HT-29 (cell line): ENCODE measurements at places on chromosomes 5 and 9.

DNA sequence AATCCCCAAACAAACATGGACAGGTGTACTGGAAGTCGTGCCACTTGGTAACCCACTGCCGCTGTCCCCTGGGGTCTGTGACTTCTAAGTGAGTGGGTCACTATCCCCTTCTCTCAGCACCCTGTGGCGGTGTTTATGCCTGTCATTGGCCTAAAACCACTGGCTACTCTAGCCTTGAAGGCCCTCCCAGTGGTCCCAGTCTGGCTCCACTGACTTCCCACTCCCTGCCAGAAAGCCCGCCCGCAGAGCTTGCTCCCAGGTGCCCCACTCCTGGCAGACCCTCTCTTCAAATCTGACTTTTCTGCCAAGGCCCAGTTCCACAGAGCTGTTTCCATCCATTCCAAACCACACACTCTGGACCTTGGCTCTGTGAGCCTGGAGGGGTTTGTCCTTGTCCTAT, 274.5 kb downstream of the HSPA4 start:
- DNase-seq = no peak

DNA sequence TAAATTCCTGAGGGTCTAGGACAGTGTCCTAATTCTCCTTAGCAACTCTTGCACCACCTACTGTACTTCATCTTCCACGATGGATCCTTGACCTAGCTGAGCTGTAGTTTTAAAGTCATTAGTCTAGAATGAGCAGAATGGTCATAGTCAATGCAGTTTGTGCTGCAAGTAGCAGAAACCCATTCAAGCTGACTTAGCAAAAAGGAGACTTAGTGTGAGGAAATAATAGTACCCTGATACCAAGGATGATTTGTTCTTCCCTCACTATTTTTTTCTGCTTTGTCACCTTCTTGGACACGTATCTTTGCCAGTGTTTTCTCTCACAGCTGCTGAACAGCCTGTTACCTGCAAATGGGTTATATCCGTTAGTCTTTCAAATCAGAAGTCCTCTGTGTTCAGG, 5.3 kb downstream of the MFAP3 start:
- no peak for DNase-seq

- no peak for DNase-seq
These were observed 8.5 kb upstream of the ANKH start for GRCh38 chr5:14879937-14880589.

GRCh38 chr5:74865256-74865803, 857 bp downstream of the FAM169A start:
- DNase-seq = no peak

GRCh38 chr5:127293373-127293772, 2.8 kb downstream of the MEGF10 start:
- DNase-seq = no peak

DNA sequence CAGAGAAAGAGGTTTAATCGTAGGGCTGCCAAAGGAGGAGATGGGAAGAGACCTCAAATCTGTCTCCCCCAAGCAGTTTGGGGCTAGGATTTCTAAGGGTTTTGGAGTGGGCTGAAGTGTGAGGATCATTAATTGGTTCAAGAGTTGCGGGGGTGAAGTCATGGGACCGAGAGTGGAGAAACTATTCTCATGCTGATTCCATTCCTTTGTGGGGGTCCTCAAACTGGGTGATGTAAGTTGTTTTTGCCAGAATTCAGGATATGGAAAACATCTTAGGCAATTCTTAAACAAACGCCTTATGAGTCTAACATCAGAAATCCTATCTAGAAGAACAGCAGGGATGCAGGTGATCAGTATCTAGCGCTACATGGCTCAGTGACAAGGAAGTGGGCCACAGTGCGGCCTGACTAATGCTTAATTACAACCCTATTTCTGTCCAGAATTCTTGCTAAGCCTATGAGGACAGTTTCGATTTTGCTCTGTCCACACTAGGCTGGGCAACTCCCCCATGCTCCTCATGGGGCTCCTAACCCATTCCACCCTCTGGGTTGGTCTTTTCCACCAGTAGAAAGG, 27.7 kb upstream of the TRIO start:
- no peak for DNase-seq

DNA sequence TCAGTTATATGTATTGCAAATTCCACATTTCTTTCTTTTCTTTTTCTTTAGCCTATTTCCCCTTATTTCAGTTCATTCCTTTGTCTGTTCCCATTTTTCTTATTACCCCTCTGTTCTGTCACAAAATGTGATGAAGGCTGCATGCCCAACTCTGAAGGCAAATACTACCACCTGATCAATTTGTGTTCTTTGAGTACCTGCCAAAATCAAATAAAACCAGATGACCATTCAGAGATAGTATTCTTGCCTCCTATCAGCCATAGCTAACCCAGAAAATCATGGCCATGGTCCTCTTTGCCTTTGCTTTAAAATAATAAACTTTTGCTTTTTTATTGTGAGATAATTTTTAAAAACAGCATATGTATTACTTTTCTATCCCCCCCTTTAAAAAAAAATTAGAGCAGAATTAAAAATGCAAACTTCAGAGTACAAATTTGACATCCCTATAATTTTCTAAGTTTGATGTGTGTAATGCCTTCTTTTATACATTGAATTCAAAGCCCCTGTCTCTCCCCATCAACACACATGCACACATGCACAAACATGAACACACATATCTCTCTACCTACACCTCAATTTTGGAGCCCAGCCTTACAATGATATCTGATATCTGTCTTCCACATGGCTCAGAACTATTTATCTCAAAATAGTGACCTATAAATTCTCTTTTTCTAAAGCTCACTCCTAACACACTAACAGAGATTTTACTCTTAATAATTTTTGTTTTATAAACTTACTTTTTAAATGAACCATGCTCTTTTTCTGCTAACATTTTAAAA, 3.5 kb downstream of the RFESD start:
- DNase-seq = no peak

DNA sequence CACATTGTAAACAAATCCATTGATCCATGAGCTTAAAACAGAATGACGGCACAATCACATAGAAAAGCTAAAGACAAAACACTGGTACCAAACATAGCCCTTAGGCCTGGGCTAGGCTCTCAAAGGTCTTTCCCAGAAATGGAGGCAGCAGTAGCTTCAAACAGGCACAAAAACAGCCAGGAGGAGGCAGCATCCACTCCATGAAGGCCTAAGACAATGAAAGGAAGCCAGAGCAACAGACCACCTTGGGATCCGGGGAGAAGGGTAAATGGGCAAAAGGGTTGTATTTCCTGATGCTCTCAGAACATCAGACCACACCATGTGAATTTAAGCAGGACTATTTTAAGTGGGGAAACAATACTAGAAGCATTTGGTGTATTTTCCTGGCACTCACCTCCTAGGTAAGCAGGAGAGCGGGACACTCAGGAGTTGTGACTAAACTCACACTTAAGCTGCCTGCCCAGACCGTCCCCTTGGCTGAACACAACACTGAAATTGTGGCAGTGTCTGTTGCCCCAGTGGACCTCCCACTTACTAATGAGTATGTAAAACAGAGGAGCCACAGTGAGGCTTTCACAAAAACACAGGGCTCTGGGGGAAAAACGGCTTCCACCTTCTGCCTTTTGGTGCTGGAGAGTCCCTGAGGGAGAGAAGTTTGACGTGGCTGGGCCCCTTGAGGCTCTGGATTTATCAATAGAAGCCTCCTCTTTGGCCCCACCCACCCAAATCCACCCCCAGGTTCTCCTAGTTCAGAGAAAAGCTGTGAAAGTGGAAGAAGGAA, 11.9 kb downstream of the GNPDA1 start:
- peak; percentile 26 for DNase-seq

DNA sequence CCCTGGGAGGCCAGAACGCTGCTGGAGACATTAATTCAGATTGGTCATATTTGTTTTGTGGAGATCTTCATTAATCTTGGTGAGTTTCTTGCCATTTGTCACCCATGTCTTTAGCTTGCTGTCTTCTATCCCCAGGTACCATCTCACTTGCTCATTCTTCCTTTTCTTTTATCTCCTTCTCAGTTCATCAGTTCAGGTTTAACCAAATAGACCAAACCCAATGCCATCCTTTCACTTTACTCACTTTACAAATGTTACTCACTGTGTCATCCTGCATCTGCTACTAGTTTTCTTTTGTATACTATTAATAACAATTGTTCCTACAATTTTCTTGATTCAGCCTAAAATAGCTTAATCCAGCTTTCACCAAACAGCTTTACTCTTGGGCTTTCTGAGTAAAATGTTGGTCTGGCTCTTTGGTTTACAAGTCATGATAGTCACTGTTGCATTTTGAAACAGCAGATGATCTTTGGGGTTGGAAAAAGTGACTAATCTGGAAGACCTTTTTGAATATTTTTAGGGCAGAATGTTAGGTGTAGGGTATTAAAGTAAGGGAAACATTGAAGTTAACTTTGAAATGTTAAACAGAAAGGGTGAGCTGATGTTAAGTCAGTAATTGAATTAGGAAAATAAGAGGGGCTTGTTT, 246.9 kb downstream of the ZSWIM6 start:
- DNase-seq = no peak

GRCh38 chr9:130018265-130018664, 24.7 kb downstream of the FNBP1 start:
- DNase-seq = no peak

- peak; percentile 57 for DNase-seq
These were observed 25.3 kb downstream of the STXBP1 start for GRCh38 chr9:127637322-127637847.

DNA sequence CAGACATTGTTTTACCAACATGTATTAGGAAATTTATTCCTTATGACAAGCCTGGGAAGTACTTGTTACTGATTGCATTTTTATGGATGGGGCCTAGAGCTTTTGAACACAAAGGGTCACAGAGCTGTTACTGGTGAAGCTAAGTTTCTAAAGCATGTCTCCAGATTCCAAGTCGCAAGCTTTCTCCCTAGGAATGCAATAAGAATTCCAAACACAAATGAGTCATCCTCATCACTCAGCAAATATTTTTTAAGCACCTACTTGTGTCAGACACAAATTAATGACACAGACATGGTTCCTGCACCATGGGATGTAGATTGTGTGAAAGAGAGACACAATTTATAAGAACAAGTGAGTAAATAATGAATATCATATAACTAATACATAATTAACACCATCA, 11.0 kb upstream of the SH3RF2 start:
- no peak for DNase-seq

- DNase-seq = no peak
These were observed 221.1 kb downstream of the COMMD10 start for GRCh38 chr5:116305899-116306298.

GRCh38 chr9:3244963-3245653, 280.7 kb downstream of the RFX3 start:
- DNase-seq = no peak

GRCh38 chr5:37921452-37921851, 81.6 kb upstream of the GDNF start:
- no peak for DNase-seq

DNA sequence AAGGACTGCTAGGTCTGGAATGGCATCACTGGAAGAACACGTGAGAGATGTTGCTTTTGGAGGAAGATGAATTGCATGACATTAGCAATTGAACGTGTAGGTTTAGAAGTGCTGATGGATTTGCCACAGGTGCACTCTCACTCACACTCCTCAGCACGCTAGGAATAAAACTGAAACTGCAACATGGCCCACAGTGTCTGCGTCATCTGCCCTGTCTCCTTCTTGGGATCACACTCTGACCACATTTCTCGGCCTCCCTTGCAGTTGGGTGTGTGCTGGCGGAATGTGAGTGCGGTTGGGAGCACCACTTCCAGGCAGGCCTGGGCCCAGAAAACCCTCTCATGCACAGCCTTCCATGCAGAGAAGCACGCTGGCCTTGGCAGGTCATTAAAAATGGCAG, 152.8 kb upstream of the LHFPL2 start:
- DNase-seq = no peak

DNA sequence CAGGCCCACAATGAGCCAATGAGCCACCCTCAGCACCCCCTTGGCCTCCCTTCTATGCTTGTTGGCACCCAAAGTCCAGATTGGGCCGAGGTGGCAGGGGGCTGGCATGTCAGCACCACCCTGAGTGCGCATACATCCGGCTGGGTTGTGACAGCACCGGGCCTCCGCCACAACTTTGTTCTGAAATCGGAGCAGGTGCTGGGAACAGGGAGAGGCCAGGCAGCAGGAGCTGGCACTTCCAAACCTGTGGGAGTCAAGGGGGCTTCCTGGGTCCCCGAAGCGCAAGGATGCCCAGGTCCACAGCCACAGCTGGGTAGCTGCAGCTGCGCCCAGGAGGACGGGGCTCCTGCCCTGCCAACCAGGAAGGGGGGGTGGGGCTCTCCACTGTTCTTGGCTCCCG, 1911.9 kb upstream of the WWC1 start:
- no peak for DNase-seq

GRCh38 chr9:134484479-134484878, 157.1 kb upstream of the COL5A1 start:
- DNase-seq = no peak

DNA sequence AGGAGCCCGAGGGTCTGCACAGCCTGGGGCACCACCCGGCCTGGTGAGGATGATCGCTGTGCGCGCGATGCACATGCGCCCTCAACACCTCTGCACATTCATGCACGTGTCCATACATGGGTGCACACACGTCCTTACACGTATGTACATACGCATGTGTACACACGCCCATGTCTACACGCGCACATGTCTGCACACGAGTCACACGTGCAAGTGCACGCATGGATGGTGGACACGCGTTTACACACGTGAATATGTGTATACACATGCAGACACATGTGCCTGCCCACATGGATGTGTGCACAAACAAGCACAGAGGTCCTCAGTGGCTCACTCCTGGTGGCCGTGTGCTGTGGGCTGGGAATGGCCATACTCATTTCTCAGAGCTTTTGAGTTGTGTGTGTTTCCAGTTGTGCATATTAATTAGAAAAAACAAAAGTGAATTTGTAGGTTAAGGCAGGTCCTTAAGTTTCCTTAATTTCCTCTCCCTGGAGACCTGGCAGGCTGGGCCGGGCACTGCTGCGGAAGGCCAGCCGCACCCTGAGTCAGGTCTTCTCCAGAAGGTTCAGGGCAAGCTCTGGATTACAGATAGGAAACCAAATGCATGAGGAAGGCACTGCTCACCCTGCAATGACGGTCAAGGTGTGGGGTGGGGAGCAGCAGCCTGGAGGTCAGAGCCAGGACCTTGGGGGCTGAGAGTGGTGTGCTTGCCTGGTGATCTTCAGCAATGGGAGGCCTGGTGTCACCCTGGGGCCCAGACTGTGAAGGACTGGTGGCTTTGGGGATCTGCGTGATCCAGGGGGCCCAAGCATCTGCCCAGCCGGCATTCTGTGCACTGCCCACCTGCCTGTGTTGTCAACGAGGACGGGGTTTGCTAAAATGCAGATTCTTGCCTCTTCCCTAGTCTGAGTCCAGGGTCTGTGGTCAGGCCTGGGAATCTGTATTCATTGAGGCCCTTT, 1.3 kb upstream of the RNU6ATAC start:
- DNase-seq = no peak

- no peak for DNase-seq
These were observed 4.4 kb upstream of the GNG10 start for GRCh38 chr9:111657051-111657450.

GRCh38 chr5:55604611-55605067, 69.9 kb upstream of the PLPP1 start:
- DNase-seq = no peak
